ENCODE measurements at places on chromosomes 12 and 14.

DNA sequence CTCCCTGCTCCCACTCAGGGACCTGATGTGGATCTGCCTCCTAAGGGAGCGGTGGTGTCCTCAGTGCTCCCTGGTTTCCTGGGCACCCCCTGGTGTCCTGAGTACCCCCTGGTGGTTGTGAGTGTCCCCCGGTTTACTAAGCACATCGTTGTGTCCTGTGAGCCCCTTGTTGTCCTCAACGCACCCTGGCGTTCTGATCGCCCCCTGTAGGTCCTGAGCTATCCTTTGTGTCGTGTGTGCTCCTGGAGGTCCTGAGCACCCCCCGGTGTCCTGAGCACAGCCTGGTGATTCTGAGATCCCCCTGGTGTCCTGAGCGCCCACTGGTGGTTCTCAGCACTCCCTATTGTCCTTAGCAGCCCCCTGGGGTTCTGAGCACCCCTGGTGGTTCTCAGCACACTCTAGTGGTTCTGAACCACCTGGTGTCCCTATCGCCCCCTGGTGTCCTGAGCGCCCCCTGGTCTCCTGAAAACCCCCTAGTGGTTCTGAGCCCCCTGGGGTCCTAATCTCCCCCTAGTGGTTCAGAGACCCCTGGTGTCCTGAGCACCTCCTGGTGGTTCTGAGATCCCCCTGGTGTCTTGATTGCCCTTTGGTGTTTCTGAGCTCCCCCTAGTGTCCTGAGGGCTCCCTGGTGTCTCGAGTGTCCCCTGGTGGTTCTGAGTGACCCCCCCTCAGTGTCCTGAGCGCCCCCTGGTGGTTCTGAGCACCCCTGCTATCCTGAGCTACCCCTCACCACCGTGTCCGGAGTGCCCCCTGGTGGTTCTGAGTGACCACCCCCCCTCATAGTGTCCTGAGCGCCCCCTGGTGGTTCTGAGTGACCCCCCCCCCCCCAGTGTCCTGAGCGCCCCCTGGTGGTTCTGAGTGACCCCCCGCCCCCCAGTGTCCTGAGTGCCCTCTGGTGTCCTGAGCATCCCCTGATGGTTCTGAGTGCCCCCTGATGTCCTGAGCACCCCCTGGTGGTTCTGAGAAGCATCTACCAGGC, 615.1 kb downstream of the TMEM121 start:
- no peak for ATAC-seq

GRCh38 chr12:71942703-71943102, 4.1 kb downstream of the TPH2 start:
- ATAC-seq: no peak

GRCh38 chr12:685388-685787, 22.1 kb upstream of the NINJ2 start:
- ATAC-seq: no peak

- no peak for ATAC-seq
Measured at GRCh38 chr14:92144708-92145107, 22.9 kb downstream of the CPSF2 start.

GRCh38 chr12:127620735-127621355, 646.1 kb upstream of the TMEM132C start:
- ATAC-seq: no peak

DNA sequence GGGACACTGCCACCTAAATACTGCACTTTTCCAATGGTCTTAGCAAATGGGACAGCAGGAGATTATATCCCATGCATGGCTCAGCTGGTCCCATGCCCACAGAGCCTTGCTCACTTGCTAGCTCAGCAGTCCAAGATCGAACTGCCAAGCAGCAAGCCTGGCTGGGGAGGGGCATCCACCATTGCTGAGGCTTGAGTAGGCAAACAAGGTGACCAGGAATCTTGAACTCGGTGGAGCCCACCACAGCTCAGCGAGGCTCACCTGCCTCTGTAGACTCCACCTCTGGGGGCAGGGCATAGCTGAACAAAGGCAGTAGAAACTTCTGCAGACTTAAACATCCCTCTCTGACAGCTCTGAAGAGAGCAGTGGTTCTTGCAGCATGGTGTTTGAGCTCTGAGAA, 370.8 kb upstream of the MGAT4C start:
- ATAC-seq: no peak

- no peak for ATAC-seq
Measured at GRCh38 chr12:25960143-25960542, 1.7 kb downstream of the RASSF8 start.

GRCh38 chr14:99475660-99476059, 5.0 kb downstream of the SETD3 start:
- no peak for ATAC-seq

GRCh38 chr14:67820428-67820971, 921 bp downstream of the RAD51B start:
- peak; percentile 3 for ATAC-seq

DNA sequence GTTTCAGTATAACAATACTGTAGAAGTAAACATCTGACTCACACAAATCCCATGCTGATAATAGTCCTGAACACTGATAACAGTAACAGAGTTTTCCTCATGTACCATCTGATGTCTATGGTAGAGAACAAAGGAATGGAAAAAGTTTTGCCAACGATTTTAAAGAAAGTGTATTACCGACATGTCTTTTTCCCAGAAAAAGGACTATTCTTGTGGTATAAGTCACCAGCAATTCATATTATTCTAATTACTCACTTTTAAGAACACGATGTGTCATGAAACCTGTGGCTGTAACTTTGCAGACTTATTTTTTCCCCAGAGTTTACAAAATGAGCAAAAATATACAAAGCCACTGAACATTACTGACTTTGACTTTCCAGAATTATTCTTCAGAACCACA, 40.1 kb upstream of the DCN start:
- no peak for ATAC-seq

DNA sequence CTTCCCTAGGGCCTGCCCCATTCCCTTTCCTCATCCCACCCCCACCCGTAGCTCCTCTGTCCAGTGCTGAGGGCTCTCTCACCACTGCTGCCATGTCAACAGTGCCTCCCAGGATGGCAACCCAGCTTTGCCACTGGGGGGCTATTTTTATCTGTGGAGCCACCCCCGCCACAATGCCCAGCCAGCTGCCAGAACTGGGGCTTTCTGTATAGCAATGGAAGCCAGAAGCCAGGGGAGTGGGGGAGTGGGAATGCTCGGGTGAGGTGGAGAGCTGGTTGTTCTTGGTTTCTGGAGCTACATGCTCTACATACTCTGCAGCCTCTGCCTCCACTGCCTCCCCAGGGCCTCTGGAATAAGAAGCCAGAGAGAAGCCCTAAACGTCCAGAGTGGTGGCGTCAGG, 8.9 kb downstream of the PDE1B start:
- ATAC-seq: no peak

GRCh38 chr12:118055865-118056773, 4.9 kb downstream of the WSB2 start:
- no peak for ATAC-seq

GRCh38 chr12:24496755-24497154, 452.1 kb downstream of the BCAT1 start:
- no peak for ATAC-seq

GRCh38 chr12:2783936-2784600, 10.7 kb upstream of the FKBP4 start:
- ATAC-seq: peak; percentile 94

GRCh38 chr14:49512571-49512970, 73.6 kb downstream of the RPS29 start:
- ATAC-seq: no peak

- ATAC-seq: no peak
Measured at GRCh38 chr14:34335968-34336367, 126.1 kb downstream of the SPTSSA start.

DNA sequence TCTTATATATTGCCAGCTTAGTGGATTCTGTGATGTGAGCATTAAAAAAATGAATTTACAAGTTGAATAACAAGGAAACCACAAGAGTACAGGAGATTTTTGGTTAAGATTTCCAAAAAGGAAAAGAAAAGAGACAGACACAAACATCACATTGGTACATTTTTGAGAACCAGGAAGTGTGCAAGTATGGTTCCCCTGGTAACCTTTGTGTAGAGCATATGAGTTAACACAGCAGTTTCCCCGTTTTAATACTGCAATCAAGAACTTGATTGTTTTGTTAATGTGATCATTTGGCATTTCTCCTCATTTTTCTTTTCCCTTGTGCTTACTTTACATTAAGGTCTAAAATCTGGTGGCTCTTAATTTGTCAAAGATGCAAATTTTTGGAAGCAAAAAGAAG, 490.4 kb upstream of the ATP2B1 start:
- ATAC-seq: no peak

GRCh38 chr14:101591582-101591981, 30.3 kb downstream of the DIO3 start:
- no peak for ATAC-seq

DNA sequence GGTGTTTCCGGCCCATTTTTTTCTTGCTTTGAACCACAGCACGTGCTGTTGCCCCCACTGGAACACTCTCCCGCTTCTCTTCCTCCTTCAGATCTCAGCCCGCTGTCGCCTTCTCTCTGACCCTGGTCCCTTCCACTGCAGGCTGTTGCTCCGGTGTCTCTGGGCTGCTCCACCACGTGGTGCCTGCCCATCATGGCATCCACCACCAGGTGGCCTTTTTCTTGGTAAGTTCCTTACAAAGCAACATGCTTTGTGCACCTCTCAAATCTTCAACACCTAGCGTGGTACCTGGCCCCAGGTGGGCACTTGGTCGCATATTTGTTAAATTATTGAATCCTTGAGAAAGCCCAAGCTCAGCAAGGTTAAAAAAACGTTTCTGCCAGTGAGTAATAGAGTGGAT, 19.1 kb downstream of the TUNAR start:
- peak; percentile 76 for ATAC-seq

DNA sequence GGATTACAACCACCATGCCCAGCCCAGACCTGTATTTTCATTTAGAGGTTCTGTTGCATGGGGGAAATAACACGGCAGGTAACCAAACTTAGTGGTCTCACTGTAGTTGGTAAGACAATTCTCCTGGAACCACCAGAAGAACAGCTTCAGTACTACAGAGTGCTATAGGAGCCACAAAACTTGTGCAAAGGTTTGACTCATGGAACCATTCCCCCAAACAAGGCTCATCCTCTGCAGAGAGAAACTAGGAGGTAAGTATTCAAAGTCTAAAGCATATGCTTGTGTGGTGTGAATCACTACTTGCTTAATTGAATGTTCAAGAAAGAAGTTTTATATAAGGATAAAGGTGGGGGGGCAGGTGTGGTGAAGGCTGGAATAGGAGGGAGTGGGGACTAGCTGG, 58.7 kb downstream of the GNS start:
- no peak for ATAC-seq

- no peak for ATAC-seq
Measured at GRCh38 chr14:88998027-88998426, 173.6 kb downstream of the TTC8 start.

- no peak for ATAC-seq
Measured at GRCh38 chr12:78490861-78491260, 373.7 kb upstream of the SYT1 start.

- peak; percentile 75 for ATAC-seq
Measured at GRCh38 chr12:9750276-9751203, 10.2 kb downstream of the CD69 start.

- no peak for ATAC-seq
Measured at GRCh38 chr12:1324910-1325309, 269.5 kb downstream of the FBXL14 start.

DNA sequence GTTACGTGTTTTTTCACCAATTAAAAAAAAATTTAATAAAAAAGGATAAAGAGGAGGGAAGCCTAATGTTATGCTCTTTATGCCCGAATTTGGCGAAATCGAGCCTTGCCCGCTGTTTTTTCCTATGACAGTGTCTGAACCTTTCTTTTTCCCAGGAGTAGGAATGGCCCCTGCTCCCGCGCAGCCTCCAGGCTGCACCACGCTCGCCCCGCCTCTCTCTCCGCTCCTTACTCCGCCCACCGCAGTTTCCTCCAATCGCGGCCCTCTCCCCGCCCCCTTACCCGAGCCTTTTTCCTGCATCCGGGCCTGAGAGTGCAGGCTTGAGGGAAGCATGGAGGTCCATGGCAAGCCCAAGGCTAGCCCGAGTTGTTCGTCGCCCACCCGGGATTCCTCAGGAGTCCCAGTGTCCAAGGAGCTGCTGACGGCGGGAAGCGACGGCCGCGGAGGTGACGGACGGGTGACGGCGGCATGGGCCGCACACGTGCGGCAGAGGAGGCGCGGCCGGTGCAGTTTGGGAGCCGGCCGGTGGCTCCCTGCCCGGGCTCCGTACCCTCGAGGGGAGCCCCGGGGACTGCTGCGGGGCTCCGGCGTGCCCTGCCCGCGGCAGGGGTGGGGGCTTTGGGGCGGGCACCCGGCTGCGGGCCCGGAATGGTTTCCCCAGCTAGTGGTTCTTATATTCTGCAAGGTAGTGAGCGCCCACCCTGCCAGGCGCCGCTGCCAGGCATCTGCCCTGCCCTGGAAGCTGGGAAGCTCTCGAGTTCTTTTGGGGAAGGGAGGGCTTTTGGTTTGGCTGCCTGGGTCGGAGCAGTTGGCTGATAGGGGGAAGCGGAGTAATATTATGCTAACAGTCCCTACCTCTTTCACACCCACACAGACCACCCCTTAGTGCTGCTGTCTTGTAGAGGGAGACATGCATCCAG, at the start of gene NOPCHAP1:
NOPCHAP1 (plus strand) TSS at position 295 of the 920 bp plus-strand sequence; CDS start at position 332, 37 bp downstream.
- peak; percentile 99 for ATAC-seq

DNA sequence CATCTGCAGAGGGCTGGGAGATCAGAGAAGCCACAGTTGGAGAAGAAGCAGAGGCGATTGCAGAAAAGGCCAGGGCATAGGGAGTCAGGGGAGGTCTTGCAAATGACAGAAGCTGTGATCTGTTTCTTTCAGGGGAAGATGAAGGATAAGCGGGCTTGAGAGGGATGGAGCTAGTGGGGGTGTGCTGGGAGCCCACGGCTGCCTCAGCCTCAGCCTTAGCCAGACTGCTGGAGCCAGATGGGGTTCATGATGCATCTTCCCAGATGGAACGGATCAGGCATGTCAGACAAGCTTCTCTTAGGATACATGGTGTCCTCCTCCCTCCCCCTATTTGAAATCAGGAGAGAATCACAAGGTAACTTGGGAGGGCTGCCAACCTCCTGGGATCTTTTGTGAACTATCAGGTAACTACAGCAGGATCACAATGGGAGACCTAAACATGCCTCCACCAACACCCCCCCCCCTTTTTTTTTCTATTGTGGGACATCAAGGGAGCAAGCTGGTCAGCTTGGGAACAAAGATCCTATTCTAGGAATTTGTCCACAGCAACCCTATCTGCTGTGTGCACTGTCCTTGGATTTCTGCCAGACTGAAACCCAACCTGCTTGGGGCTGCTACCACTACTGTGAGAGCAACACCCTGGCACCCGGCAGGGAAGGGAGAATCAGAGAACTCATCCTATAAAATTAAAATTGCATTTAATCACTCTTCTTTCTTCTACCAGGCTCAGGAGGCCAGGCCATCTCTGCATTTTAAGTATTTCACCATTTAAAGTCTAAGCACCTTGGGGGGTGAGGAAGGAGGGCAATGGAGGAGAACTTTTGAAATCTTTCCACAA, 10.7 kb upstream of the ATP2A2 start:
- peak; percentile 46 for ATAC-seq

GRCh38 chr12:100382338-100382737, 25.5 kb downstream of the SLC17A8 start:
- ATAC-seq: peak; percentile 43

DNA sequence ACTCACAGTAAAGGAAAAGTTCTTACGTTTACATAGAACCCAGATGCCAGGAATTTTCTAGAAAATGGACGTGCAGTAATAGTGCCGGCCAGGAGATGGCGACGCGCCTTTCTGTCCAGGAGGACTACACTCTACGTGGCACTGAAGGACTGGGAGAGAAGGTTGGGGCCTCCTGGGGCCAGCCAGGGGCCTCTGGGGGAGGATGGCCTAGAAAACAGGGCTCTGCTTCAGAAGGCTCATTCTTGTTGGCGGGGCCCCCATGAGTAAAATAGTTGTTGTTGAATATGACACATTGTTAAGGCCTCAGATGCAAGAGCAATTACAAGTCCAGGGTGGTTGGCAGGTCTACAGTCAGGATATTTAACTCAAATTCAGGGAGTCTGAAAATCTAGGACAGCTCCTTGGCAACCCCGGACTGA, 120.1 kb upstream of the MAX start:
- peak; percentile 92 for ATAC-seq
